Muscle of leg (tissue), 16 donors: ENCODE measurements at places on chromosomes 11 and 22. TPM values are rescaled to one million over a fixed set of nuclear protein-coding genes. Genes with fewer than 3 reads are reported as not detected.
A peak's percentile ranks its signal among the peaks of the same experiment; 100 is the strongest.

Gene GGTLC2
- not detected for total RNA-seq

Gene CRYAB
- 226 TPM for total RNA-seq

Gene ARL2
- total RNA-seq, result 84.6 TPM

Gene MUC6
- total RNA-seq, result not detected

Gene ADAMTS8
- 5.3 TPM for total RNA-seq

GRCh38 chr22:26259510-26259909 lies 90.2 kb downstream of the SEZ6L start:
- peak; percentile 40 for DNase-seq

GRCh38 chr11:64539239-64539638 lies 51.8 kb upstream of the SLC22A12 start:
- DNase-seq, result no peak

DNA sequence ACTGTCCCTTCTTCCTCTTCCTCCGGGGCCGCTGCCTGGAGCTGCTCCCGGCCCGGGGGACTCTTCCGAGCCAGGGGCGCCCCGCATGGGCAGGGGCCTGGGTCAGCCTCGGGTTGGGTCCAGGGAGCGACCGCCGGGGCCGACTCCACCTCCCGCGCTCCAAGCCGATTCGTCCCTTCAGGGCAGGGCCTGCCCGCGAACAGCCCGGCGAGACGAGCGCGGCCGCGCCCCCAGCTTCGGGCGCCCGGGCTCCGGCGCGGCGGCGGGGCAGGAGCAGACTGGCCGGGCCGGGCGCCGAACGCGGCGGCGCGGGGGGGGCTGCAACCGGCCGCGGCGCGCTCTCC lies at the start of gene LARGE1:
Gene LARGE1 (minus strand): TSS at position 280 of the 344 bp plus-strand sequence.
- peak; percentile 49 for DNase-seq

DNA sequence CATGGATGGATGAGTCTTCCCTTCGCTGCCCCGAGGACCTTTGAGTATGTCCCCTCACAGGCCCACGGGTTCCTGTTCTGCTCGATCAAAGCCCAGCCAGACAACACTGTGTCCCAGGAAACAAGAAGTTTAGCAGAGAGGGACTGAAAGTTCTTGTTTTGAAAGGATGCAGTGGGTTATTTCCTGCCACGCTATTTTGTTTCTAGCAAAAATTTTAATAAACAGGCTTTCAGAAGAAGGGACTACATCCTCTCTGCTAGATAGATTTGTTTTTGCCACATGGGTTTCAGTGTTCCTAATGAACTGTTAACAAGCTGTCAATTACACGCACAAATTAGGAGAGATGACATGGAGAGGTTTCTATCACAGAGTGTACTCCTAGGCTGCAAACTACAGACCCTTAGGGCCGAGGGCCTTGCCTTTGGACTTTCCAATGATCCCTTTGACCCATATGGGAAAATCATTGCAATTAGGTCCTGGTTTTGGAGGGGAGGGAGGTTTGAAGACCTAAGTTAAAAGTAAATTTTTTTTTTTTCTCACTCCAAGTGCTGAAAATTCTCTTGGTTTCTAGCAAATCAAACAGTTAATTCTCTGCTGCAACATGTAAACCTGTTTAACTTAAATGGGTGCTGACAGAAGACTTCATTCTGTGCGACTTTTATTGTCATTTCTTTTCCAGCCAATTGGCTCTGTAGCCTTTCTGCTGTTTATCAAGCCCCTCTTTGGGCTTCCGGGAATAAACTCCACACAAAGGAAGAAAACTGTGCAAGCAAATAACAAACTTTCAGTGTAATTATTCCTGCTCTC lies 81.4 kb downstream of the RCN1 start:
- DNase-seq, result peak; percentile 8

DNA sequence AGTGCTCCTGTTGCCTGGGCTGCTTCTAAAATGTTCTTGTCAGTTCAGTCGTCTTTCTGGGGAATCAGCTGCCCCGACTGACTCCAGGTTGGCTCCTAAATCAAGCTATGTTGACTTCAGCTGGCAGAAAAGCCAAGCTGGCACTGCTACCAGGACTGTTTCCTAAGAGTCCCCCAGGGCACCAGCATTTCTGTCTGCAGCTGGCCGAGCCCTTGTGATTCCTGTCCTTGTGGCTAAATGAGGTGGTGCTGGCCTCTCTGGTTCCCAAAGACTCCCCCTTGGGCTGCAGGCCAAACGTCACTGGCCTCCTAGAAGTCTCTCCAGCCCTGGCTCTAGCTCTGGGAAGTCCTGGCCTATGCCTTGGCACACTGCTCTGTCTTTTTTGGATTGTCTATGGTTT lies 31.1 kb downstream of the GRAMD1B start:
- peak; percentile 58 for DNase-seq
